ENCODE measurements at places on chromosomes 12 and 14.

DNA sequence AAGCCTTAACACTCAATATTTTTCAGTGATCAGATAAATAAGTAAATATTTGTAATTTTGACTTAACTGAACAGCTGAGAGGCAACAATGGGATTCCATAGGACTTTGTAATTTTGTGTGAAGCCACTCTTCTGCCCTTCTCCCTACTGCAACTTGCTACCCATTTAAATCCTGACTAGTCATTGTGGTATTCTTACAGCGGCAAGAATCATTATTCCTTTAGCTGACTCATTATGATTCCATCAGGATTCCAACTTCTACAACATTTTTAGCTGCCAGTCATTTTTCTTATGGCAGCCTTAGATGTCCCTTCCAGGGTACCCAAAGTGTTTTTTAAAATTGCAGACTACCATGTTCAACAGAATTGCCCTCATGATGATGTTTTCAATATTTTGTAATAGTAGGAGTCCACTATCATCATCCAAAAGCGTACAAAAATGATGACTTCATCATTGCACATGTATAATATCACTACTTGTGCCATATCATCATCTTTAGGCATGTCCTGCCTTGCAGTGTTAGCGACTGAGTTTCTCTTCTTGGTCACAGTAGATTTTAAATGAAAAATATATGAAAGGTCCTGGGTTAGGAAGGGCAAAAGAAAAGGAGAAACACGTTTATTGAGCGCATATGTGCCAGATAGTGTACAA is 5.1 kb upstream of the MAGOHB start:
- DNase-seq = no peak

GRCh38 chr14:72451054-72451972 is 442.6 kb downstream of the DPF3 start:
- no peak for DNase-seq

DNA sequence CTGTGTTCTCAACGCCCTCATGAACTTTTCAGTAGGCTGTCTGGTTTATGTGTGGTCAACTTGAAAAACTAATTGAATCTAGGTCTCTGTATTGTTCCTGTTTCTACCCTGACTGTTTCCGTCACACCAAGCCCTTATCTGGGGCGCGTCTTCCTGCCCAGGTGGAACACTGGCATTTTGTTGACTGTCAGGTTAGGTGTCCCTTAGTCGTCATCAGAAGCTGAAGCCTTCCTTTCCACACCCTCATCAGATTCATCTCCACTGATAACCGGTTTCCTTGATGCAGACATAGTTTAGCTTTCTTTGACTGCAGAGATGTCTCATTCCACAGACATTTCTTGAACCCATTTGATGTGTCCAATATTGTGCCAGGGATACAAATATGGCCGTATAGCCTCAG is 96.5 kb downstream of the DUSP16 start:
- no peak for DNase-seq

GRCh38 chr14:55758796-55759195 is 178.8 kb downstream of the KTN1 start:
- no peak for DNase-seq

GRCh38 chr14:36556811-36557433 is 25.5 kb downstream of the NKX2-8 start:
- no peak for DNase-seq

DNA sequence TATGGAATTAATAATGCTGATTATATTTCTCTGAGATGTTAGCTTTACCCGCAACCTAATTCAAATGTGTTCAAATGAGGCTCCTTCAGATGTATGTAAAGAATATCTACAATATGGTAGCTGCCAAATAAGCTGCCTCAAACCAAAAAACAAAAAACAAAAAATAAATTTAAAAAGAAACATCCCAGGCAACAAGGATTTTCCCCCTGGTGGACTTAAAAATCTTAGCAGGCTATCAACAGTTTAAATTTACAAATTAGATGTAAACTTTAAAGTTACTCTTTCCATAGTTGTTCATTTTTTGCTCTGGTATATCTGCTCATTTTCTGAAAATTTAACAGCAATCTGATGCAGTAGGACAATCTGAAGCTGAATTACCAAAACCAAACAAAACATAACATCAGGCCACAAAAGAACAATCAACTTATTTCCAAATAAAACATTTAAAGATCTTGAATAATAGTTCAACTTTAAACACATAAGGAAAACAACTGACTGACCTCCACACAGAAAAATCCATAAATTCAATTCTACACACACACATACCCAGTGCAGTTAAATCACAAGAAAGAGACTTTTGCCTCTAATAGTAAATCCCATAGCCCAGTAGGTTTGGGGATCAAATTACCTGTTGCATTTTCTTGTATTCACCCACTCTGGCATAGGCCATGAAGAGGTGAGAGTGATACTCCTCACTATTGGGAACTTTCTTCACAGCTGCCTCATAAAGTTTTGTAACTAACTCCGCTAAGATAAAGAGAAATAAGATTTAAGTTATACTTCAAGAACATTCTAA is 21.3 kb downstream of the NAA25 start:
- no peak for DNase-seq

DNA sequence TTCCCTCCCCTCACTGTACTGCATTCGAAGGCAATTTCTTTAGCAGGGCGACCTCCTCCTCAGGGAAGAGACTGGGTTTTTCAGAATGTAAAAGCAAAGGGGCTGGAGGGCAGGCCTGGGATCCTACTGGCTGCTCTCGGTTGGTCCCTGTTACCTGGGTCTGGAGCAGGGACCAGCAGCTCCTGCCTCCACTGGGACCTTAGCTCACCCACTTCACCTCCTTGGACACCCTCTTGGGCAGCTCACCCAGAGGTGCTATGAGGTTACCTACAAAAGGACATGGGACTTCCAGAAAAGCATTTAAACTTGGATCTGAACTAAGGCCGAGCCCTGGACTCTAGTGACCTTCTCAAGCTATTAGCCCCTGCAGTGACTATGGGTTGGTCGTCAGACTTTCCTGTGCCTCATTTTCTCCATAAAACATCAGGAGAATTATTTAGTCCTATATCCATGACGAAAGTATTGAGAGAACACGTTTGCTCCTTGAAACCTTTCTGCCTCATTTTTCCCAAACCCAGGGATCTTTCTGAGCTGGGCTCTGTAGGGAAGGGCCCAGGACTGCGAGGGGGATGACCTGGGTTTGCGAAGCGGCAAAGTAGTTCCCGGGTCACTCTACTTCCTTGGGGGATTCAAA is 65.0 kb downstream of the FBXL14 start:
- DNase-seq = no peak

DNA sequence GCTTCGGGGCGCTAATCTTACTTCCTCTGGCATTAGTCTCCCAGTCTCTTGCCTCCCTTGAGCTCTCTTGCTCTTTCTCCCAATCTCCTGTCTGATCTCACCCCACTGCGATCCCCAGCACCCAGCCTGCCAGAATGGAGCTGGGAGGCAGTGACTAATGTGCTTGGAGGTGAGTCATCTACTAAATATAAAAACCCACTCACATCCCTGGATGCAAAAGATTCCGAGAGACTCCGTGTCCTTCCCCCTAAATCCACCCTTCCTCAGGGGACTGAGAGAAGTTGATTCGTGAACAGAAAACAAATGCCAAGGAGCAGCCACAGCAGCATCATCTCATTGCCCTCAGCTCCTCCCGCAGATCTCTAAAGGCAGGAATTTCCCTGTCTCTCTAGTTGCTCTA is 45.7 kb upstream of the KCNA5 start:
- DNase-seq = peak; percentile 38

Data from T1000 (cell line).